ENCODE measurements at places on chromosomes 5 and 9. TPM values are rescaled to one million over a fixed set of nuclear protein-coding genes. Genes with fewer than 3 reads are reported as not detected.

DNA sequence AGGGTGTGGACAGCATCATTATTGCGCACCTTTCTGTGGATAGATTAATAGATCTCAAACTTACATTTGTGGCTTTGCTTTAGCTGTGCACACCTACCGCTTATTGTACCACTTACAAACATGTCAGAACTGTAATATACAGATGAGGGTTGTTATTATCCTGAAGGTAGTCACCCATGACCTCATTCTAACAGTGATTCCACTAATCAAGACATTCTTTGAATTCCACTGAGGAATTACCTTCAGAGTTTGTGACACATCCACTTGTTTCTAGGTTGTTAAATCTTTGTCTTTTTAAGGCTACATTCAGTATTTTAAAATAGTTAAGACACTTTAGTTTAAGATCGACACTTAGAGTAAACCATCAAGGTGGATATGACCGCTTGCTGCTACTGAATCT is 7.8 kb downstream of the KCNV2 start:
- H3K27me3 ChIP-seq: no peaks in the 10 kb centered on the region
- no peak overlapping the region for H3K27ac ChIP-seq
- no peak overlapping the region for H3K4me3 ChIP-seq
- no peaks in the 10 kb centered on the region for H3K36me3 ChIP-seq
- peaks cover 3% of the 10 kb centered on the region for H3K4me1 ChIP-seq

GRCh38 chr9:96169901-96170300 is 132.1 kb downstream of the HSD17B3 start:
- DNase-seq: peak; percentile 83
- H3K4me3 ChIP-seq: no peak overlapping the region
- H3K27me3 ChIP-seq: no peaks in the 10 kb centered on the region
- H3K27ac ChIP-seq: no peak overlapping the region
- no peaks in the 10 kb centered on the region for H3K36me3 ChIP-seq
- H3K4me1 ChIP-seq: no peaks in the 10 kb centered on the region

- no peaks in the 10 kb centered on the region for H3K4me1 ChIP-seq
- H3K4me3 ChIP-seq: no peak overlapping the region
- no peaks in the 10 kb centered on the region for H3K27me3 ChIP-seq
- no peaks in the 10 kb centered on the region for H3K36me3 ChIP-seq
- DNase-seq: no peak
Measured at GRCh38 chr5:45609661-45610060, 86.5 kb downstream of the HCN1 start.

DNA sequence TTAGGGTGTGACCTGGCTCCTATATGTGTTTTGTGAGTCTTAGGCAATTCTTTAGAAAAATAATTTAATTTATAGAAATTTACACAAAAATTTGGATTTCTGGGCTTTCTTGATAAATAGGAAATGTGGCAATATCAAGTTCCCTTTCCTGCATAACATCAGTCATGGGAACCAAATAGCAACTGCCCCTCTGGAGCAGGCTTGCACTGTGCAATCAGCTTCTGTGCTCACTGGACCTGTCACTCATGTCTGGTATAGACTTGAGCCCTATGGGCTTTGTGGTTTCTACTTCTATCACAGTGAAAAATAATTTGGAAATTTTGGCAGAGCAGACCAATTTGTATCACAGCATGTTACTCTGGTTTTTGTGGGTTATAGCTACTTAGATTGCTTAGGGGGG is 131.7 kb downstream of the ADGRV1 start:
- H3K4me3 ChIP-seq: no peak overlapping the region
- no peaks in the 10 kb centered on the region for H3K27me3 ChIP-seq
- no peak for DNase-seq
- H3K36me3 ChIP-seq: no peaks in the 10 kb centered on the region
- H3K27ac ChIP-seq: no peak overlapping the region
- H3K4me1 ChIP-seq: no peaks in the 10 kb centered on the region

- no peaks in the 10 kb centered on the region for H3K36me3 ChIP-seq
- DNase-seq: no peak
- H3K27ac ChIP-seq: no peak overlapping the region
- no peaks in the 10 kb centered on the region for H3K4me1 ChIP-seq
- no peak overlapping the region for H3K4me3 ChIP-seq
Measured at GRCh38 chr5:178106556-178107239, 6.6 kb upstream of the N4BP3 start.

DNA sequence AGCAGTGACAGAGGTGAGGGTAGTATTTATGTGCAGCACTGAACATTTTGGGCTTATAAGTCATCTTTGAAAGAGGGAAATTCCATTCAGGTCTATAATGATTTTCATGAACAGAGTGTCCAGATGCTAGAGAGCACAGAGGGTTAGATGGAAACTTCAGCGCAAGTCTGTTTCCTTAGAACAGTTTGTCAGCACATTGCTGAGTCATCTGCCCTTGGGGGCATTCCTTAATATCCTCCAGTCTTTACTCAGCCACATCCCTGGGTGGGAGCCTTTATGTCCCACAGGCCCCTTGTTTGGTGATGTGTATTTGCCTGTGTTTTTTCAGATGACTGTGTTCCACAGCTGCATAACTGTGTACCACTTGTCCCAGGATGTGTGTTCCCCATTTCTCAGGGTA is 138.5 kb upstream of the S1PR3 start:
- no peak for DNase-seq
- H3K27me3 ChIP-seq: no peaks in the 10 kb centered on the region
- H3K4me3 ChIP-seq: no peak overlapping the region
- H3K36me3 ChIP-seq: no peaks in the 10 kb centered on the region
- no peak overlapping the region for H3K27ac ChIP-seq

- no peak overlapping the region for H3K27ac ChIP-seq
- H3K36me3 ChIP-seq: no peaks in the 10 kb centered on the region
- H3K27me3 ChIP-seq: no peaks in the 10 kb centered on the region
- H3K4me1 ChIP-seq: peaks cover 4% of the 10 kb centered on the region
- DNase-seq: no peak
Measured at GRCh38 chr5:128228008-128228407, 144.4 kb downstream of the SLC12A2 start.

GRCh38 chr9:114525513-114525912 is 20.2 kb upstream of the WHRN start:
- no peak for DNase-seq
- no peak overlapping the region for H3K4me3 ChIP-seq
- no peak overlapping the region for H3K27ac ChIP-seq

DNA sequence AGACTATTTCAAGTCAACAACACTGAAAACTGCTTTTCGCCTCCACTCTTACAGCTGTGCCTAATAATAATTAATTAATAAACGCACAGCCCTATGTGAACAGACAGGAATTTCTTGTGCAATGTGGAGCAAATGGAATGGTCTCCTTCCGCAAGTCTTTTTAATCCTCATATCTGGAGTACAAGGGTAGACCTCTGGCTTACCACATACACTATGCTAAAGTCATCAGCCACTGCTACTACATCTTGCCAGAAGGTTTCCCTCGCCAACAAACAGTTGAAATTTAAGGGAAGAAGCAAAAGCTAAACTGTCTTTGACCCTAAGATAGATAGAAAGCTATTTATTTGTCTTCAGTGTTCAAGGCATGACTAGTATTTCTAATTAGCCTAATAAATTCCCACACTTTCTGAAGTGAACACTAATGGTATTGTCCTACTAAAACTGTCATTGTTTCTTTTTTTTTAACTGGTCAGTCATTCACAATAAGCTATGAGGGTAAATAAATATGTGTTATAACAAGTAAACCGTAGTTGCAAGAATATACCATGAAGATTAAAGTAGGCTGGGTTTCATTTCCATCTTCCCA is 63.9 kb downstream of the GOLPH3 start:
- no peaks in the 10 kb centered on the region for H3K4me1 ChIP-seq
- H3K27ac ChIP-seq: no peak overlapping the region
- no peaks in the 10 kb centered on the region for H3K27me3 ChIP-seq
- H3K4me3 ChIP-seq: no peak overlapping the region
- no peak for DNase-seq
- peaks cover 34% of the 10 kb centered on the region for H3K36me3 ChIP-seq

GRCh38 chr9:114629563-114630090 is 18.5 kb downstream of the TMEM268 start:
- H3K4me1 ChIP-seq: no peaks in the 10 kb centered on the region
- H3K4me3 ChIP-seq: no peak overlapping the region
- no peaks in the 10 kb centered on the region for H3K27me3 ChIP-seq

DNA sequence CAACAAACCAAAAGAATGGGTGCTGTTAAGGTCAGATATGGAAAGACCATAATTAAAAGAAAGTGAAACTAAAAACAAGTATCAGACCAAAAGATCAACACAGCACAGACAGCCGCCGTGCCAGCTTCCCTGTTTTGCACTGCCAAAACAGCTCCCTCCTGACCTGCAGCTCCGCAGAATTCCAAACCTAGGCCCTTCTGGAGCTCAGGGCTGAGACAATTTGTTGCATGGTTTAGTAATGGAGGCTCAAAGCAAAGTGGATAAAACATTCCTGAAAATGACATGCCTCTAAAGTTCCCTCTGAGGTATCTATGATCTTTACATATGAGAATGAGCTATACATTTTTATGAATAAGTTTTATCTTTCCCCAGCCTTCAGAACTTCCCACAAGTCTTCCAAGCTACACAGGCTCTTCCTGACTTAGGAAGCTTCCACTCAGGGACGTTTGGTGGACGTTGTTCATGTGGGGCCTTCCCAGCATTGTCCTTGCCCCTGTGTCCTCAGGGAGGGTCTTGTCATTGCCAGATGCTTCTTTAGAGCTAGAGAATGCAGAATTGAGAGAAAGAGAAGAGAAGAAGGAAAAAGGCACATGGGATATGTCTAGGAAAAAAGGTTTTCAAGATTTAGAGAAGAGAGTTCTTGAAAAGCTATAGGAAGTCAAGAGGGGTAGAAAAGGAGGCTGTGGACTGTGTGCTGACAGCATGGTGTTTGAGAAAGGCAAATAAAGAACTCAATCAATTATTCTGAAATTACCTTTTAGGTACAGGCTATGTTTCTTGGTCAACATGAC is 28.4 kb upstream of the SSBP2 start:
- H3K4me3 ChIP-seq: no peak overlapping the region
- DNase-seq: peak; percentile 70
- H3K4me1 ChIP-seq: peaks cover 17% of the 10 kb centered on the region

DNA sequence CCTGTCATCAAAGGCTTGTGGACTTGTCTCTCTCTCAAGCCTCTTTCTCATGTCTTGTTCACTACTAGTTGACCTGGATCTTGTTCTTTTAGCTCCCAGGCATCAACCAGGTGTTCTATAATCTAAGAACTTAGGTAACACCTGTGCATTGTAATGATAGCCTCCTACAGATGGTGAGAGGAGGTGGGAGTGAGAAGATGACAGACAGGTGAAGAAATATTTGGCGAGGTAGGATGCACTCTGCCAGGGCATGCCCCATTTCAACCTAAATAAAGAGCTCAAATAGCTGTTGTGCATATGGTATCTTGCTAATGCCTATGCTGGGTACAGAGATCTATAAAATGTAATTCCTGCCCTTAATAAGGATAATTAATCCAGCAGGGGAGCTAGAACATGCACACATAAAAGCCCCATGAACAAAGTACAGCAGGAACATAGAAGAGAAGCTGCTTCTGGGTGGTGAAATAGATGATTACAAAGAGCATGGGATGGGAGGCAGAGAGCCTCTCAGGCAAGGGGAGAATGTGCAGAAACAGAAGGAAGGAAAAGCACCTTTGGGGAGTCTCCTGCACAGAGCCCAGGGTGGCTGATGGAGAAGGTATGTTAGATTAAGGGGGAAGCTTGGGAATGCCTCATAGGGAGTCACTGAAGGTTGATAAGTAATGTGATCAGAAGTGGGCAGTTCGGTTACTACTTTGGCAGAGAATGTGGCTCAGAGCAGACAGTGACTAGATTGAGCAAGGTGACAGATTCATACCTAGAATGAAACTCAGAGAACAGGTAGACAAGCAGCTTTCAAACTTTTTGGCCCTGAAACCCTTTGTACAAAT is 28.0 kb upstream of the PLIN2 start:
- no peak for DNase-seq
- peak overlapping the region; percentile 38 for H3K27ac ChIP-seq
- H3K36me3 ChIP-seq: no peaks in the 10 kb centered on the region
- H3K4me3 ChIP-seq: no peak overlapping the region

- H3K4me3 ChIP-seq: no peak overlapping the region
- H3K4me1 ChIP-seq: no peaks in the 10 kb centered on the region
Measured at GRCh38 chr5:158068964-158069363, 210.0 kb upstream of the CLINT1 start.

DNA sequence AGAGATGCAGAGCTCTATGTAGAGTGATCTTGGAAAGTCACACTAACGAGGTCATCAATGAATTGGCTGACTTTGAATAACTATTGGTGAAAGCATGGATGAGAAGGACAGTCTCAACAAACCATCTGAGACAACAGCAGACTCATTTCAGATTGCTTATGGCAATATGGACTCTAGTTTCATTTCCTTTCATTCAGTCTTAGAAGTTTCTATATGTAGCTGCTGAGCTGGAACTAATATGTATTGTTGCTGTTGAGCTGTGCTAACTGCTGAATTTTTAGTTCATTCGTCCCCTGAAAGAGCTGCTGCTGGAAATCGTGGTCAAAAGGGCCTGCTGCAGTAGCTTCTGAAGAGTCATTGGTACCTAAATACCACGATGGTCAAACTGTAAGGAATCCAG is 31.3 kb downstream of the TNFSF15 start:
- no peak overlapping the region for H3K27ac ChIP-seq
- H3K36me3 ChIP-seq: no peaks in the 10 kb centered on the region
- no peaks in the 10 kb centered on the region for H3K4me1 ChIP-seq

DNA sequence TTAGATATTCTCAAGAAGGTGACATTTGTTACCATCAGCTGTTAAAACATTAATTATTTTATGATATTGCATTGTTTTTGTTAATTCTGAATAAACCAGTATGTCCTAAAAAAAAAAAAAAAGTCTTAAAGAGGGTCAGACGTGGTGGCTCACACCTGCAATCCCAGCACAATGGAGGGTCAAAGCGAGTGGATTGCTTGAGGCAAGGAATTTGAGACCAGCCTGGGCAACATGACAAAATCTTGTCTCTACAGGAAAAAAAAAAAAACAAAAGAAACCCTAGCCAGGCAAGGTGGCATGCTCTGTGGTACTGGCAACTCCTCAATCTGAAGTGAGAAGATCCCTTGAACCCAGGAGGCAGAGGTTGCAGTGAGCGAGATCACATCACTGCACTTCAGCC is 46.8 kb downstream of the CYLC2 start:
- no peaks in the 10 kb centered on the region for H3K4me1 ChIP-seq
- H3K36me3 ChIP-seq: no peaks in the 10 kb centered on the region
- no peaks in the 10 kb centered on the region for H3K27me3 ChIP-seq

DNA sequence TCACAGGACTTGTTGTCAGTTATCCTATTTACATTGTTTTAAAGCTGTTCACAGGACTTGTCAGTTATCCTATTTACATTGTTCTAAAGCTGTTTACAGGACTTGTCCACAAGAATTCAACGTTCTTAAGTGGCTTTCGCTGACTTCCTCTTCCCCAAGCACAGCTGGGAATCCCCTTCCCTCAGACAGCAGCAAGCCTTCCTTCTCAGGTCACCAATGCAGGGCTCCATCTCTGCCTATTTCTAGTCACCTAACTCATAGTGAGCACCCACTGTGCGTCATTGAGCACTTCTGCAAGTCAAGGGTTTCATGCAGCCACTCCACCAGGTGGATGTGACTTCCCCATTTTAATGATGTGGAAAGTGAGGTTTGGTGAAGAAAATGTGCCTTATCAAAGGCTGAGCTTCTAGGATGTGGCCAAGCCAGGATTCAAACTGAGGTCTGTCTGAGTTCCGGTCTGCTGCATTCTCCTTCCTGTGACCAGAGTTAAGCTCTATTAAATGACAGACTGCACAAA is 109.8 kb upstream of the ZNF462 start:
- no peaks in the 10 kb centered on the region for H3K27me3 ChIP-seq
- no peak overlapping the region for H3K27ac ChIP-seq

Gene HABP4
- polyA plus RNA-seq: 9.8 TPM

Gene ZNG1C
- polyA plus RNA-seq: 14.6 TPM

Gene EGR1
- 126 TPM for polyA plus RNA-seq

Gene CLINT1
- 39.7 TPM for polyA plus RNA-seq
